ENCODE measurements at places on chromosomes 7 and 10. TPM values are rescaled to one million over a fixed set of nuclear protein-coding genes. Genes with fewer than 3 reads are reported as not detected.

GRCh38 chr10:43078986-43079273, 2.1 kb downstream of the RET start:
- no peak for DNase-seq

- no peak for DNase-seq
Measured at GRCh38 chr7:81883801-81884393, 114.0 kb upstream of the HGF start.

DNA sequence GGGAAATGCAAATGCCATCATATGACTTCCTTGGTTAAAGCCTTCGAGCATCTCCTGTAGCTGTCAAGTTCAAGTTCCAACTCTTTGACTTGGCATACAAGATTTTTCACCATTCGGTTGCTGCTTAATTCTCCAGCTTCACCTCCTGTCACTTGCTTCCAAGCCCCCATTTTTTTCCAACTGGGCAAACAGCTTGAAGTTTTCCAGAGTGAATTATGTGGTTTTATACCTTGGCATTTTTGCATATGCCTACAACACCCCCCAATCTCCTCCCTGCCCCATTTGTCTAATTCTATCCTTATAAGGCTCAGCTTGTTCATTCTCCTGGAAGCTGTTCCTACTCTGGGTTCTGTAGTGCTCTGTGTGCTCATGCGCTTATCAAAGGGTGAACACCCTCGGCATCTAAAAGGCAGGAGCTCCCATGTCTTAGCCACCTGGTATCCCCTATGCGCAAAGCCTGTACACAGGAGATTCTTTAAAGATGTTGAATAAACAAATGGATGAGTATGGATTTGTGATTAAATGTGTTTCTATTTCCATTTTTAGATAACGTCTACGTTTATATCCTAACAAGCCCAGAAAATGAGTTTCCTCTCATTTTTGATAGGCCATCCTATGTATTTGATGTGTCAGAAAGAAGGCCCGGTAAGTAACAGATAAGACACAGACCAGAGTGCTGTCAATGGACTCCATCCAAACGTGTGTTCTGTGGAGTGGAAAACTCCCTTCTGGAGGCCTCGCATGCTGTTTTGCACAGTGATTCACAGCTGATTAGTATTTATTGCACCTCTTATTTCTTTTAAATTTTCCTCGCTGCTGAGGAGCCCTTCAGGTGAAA, 52.5 kb downstream of the CDHR3 start:
- no peak for DNase-seq

DNA sequence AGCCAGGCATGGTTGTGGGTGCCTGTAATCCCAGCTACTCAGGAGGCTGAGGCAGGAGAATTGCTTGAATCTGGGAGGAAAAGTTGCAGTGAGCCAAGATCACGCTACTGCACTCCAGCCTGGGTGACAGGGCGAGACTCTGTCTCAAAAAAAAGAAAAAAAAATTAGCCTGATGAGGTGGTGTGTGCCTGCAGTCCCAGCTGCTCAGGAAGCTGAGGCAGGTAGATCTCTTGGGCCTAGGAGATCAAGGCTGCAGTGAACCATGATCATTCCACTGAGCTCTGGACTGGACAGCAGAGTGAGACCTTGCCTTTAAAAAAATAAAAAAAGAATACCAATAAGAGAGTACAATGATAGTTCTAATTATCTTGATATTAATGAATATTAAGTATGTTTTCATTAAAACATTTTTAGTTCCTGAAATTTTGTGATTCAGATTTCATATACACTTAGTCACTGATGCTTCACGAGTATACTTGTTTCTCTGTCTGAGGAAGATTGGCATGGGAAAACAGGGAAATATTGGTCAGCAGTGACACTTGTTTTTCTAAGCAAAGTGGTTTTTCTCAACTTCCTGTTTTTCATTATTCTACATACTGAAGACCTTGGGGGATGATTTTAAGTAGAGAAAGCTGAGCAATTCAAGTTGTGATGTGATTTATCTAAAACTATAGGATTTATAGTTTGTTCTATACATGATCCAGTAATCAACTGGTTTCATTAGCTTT, 76.8 kb downstream of the ADK start:
- no peak for DNase-seq

DNA sequence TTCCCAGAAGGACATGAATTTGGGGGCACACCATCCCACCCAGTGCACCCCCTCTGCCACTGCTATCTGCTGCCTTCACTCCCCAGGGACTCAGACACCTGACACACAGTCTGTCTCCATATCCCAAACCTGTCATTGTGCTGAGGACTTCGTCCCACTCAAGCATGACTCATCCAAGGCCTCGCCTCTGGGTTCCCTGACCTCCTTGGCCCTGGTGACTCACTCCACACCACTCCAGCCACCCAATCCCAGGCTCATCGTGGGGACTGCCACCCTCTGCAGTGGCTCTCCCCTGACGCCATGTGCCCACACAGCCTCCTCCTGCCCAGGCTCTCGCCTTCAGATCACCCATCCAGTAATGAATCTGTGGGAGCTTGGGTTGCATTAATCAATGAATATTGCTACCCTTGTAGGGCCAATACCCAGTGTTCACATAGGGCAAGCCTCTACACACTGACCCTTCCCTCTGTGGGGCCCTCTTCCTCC, 6.6 kb upstream of the INSIG1 start:
- peak; percentile 52 for DNase-seq

DNA sequence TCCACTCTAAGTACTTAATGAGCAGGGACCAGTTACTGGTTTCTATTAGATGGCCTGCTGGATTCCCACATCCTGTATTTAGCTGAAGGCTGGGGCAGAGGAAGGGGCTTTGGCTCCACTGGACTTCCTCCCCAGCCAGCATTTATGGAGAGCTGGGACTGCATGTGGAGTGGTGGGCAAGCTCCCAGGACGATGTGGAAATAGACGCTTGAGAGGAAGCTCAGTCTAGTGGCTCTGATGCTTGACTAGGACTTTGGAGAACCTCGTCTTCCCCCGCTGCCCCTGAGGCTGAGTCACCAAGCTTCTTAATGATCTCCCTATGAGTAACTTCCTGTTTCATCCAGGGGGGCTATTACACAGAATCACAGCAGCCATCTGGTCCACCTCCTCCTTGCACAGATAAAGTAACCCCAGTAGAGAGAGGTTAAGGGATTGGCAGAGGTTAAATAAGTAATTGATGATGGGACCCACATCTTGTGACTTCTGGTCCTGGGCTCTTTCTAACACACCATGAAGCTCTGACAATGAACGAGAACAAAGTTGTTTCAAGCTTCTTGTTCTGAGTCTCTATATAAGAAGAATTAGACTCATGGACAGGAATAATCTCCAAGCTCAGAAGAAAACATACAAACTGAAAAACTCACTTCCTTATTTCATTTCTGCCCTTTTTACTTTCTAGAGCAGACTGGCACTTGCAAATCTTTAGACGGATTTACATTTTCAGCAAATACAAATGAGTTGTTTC, 126.2 kb downstream of the PRPF18 start:
- DNase-seq = no peak

GRCh38 chr7:50196719-50197118, 103.7 kb upstream of the ZPBP start:
- no peak for DNase-seq

Gene EIF5AL1
- 1.1 TPM for total RNA-seq

Gene PARP12
- total RNA-seq = 23.7 TPM

Gene PLEKHA8
- 32.5 TPM for total RNA-seq

Data from Caco-2 (cell line).